ENCODE measurements at places on chromosomes 2 and 18. TPM values are rescaled to one million over a fixed set of nuclear protein-coding genes. Genes with fewer than 3 reads are reported as not detected.

GRCh38 chr2:207930747-207931146 lies 94.6 kb downstream of the PLEKHM3 start:
- no peak for DNase-seq

DNA sequence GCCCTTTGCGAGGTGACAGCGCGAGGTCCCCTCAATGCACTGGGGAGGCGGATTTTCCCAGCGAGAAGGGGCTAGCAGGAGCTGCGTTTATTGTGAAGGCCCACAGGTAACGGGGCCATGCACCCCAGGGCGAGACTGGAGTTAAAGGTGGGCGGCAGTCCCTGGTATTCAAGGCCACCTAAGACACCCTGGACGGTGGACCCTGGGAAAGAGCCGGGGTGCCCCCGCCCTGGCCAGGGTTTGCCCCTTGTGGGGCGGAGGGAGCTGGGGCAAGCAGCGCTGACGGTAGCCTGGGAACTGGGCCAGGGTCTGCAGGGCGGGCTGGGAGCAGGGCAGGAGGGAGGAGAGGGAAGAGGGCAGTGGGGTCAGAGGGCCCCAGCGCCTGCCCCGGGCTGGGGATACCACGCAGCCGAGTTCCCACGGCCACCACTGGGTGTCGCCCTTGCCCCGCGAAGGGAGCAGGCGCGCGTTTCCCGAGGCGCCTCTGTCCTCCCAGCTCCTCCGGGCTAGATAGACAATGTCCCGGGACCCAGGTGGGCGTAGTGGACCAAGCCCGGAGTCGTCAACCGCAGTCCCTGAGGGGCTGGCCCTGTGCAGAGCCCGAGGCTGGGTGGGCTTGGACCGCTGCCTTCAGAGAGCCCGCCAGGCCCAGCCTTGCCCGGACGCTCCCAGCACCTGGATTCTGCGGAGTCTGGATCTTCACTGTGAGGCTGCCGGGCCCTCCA lies 80.2 kb downstream of the SMAD4 start:
- DNase-seq, result peak; percentile 54

GRCh38 chr2:101869527-101869926 lies 122.2 kb upstream of the IL1R2 start:
- no peak for DNase-seq

GRCh38 chr2:120779781-120780283 lies 44.2 kb downstream of the GLI2 start:
- no peak for DNase-seq

DNA sequence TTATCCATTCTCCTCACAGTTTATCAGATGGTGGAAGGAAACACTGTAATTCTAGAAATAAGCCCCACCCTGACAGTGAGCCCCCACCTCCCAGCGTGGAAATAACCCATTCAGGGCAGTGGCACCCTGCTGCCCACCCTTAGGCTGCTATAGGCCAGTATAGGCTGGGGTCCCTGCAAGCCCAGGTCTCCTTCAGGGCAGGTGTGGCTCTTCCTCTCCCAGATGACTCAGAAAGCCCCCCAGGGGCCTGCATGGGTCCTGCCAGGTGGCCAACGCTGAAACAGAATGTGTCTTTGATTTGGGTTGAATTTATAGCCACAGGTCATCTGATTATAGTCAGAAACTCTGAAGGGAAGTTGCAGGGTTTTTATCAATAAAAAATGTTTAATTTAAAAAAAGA lies 136.4 kb downstream of the SH3RF3 start:
- DNase-seq, result no peak

DNA sequence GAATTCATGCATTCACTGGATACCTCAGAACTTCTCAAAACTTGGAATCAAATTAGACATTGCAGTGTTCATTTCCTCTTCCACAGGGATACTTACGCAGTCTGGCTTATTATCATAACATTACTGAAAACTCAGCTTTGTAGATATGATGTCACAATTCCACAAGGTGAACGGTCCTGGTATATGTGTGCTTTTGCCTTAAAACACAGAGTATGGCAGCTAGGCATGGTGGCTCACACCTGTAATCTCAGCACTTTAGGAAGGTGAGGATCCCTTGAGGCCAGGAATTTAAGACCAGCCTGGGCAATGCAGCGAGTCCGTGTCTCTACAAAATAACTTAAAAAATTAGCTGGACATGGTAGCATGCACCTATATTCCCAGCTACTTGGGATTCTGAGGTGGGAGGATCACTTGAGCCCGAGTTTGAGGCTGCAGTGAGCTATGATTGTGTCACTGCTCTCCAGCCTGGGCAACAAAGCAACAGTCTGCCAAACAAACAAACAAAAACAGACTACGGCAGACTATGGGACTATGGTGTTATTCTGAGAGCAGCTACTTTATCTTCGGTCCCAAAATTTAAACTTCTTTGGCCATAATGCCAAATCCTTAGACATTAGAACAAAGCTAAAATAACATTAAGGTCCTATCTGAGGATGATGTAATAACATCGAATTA lies 1191.9 kb upstream of the SLC39A10 start:
- no peak for DNase-seq

DNA sequence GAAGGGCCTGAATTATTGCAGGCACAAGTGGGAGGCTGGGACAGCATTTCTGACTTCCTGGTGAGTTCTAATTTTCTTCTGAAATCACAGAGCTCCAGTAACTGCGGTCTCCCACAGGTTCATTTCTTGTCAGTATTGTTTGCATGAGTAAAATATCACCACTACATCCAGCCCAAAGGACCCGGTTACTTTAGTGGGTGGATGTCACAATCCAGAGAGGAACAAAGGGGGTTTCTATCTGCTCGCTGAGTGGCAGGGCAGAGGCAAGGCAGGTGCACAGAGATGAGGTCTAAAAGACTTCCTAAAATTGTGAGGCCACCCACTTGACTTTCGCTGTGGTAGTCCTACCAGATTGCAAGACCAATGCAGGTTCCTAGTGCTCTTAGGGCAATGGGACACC lies 800.4 kb upstream of the ID2 start:
- DNase-seq, result no peak

- DNase-seq, result no peak
These were observed 74.0 kb upstream of the ODC1 start for GRCh38 chr2:10522170-10522448.

DNA sequence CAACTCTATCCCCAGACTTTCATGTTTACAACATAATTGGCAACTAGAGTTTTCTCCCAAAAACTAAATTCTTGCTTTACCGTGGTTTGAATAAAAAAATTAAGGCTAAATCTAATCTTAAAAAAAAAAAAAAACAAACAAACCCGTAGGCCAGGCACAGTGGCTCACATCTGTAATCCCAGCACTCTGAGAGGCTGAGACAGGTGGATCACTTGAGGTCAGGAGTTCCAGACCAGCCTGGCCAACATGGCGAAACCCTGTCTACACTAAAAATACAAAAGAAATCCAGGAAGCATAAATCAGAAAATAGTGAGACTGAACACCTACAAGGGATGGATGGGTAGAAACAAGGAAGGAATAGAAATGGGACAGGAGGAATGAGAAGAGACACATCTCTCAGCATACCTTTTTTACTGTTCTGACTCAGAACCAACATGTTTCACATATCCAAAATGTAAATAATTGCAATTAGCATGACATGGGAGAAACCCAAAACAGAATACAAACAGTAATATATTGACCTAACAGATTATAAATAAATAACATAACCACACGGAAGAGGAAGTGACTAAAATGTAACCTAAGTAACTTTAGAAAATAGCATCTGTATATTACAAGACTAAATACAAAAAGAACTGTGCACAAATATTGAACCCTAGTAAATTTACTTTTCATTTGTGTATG lies 17.5 kb downstream of the MGAT4A start:
- no peak for DNase-seq

GRCh38 chr2:234025466-234025865 lies 25.0 kb upstream of the SPP2 start:
- peak; percentile 55 for DNase-seq

GRCh38 chr2:190864375-190864774 lies 16.2 kb upstream of the GLS start:
- no peak for DNase-seq

DNA sequence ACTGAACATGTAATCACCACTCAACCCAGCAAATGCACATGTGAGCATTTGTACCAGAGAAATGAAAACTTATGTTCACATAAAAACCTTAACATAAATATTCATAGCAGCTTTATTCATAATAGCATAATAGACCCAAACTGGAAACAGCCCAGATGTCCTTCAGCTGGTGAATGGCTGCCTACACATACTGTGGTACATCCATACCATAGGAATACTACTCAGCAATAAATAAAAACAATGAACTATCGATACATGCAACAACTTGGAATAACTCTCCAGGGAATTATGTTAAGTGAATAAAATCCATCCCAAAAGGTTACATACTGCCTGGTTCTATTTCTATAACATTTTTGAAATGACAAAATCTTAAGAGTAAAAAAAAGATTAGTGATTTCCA lies 140.0 kb downstream of the AGPS start:
- DNase-seq, result no peak

- DNase-seq, result peak; percentile 46
These were observed 35.0 kb upstream of the PSMD14 start for GRCh38 chr2:161273038-161273760.

Gene NGEF
- not detected for polyA plus RNA-seq

Gene NT5C1B
- not detected for polyA plus RNA-seq

Gene LRRC30
- polyA plus RNA-seq, result not detected

Gene VIL1
- polyA plus RNA-seq, result 0.43 TPM

Gene KDSR
- 39.7 TPM for polyA plus RNA-seq

Gene COLEC11
- polyA plus RNA-seq, result not detected
